ENCODE measurements at places on chromosomes 6 and 20. TPM values are rescaled to one million over a fixed set of nuclear protein-coding genes. Genes with fewer than 3 reads are reported as not detected.

HDGFL1 gene
- total RNA-seq: not detected

ZC2HC1B gene
- total RNA-seq: not detected

NOTCH4 gene
- 89.3 TPM for total RNA-seq

AVP gene
- total RNA-seq: not detected

POU5F1 gene
- total RNA-seq: not detected
